ENCODE measurements at places on chromosomes 5 and 9.

DNA sequence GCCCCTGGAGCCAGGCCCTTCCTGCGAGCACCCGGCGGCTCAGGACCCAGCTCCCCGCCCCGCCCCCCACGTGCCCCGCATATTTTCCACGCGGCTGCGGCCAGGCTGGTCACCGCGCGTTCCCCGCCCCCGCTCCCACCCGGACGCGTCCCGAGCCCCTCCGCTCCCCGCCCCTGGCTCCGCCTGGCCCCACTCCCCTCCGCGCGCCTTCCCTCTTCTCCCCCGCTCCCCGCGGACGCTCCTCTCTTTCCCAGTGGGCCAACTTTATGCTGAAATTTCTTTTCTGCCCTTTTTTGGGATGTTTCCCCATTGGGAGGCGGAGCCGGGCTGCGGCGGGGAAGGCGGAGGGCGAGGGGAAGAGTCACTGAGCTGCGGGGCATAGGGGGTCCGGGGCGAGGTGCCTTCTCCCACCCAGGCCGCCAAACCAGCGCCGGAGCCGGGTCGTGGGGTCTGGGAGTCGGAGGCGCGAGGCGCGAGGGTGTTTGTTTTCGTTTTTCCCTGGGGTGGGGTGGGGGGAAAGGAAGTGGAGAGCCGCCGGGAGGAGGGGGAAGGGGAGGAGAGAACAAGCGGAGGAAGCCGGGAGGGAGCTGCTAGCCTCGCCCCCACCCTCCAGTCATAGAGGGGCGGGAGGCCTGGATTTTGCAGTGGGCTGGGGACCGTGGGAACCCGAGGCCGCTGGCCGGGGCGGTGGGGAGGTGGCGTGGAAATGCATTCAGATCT is 1.0 kb upstream of the TPM2 start:
- DNase-seq, result no peak

DNA sequence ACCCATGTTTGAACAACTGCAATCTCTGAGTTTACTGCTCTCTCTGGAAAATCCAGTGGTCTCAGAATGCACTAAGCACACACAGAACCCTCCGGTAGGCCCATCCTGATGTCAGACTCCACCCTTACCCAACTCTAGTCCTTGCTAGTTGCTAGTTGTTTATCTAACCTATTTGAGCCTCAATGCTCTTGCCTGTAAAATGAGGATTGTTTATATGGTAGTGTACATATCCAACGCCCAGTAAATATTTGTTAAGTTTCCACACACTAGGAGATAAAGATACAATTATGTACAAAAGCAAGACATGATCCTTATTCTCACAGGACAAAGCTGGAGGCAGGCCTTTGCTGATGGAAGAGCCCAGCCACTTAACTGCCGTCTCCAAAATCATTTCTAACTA is 192.2 kb downstream of the SPOCK1 start:
- DNase-seq, result no peak

DNA sequence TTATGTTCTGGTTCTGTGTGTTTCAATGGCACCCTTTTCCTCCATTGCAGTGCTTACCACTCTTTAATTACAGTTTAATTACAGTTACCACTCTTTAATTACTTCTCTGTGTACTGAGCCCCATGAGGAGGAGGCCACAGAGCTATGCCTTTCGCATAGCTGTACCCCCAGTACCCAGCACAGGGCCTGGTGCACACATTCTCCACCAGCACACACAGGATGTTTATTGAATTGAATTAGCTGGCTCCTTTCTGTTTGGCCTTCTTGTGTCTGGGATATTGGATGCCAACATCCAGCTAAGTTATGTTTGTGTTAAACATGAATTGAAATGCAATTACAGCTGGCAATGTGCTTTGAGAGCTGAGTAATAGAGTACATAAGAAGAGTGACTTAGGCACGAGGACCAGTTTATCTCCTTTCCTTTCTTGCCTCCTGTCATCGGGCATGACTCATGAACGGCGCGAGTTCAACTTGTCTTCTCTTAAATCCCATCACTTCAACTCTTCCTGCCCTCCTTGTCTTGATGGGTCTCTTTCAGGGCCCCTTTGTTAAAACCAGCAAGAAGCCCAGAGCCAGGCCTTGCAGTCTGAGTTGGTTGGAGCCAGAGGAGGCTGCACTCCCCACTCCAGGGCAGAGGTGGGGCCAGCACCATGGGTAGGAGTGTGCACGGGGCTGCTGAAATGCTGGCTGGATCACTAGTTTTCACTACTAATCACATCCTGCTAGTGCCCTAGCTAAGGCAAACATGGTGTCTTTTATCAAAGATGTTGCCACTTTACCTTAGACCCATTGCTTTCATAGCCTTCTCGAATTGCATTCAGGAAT is 37.4 kb downstream of the MVB12B start:
- DNase-seq, result no peak

- no peak for DNase-seq
These were observed 251.4 kb upstream of the TRIM32 start for GRCh38 chr9:116435706-116436105.

DNA sequence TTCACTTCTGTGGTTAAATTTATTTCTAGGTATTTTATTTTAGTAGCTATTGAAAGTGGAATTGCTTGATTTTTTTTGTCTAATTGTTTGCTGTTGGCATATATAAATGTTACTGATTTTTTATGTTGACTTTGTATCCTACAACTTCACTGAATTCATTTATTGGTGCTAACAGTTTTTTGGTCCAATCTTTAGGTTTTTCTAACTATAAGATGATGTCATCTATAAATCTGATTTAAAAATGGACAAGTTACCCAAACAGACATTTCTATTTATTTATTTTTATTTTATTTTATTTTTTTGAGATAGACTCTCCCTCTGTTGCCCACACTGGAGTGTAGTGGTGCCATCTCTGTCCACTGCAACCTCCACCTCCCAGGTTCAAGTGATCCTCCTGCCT is 162.3 kb downstream of the COX7C start:
- no peak for DNase-seq

GRCh38 chr5:17663182-17663581 is 28.9 kb downstream of the TAF11L14 start:
- DNase-seq, result no peak

DNA sequence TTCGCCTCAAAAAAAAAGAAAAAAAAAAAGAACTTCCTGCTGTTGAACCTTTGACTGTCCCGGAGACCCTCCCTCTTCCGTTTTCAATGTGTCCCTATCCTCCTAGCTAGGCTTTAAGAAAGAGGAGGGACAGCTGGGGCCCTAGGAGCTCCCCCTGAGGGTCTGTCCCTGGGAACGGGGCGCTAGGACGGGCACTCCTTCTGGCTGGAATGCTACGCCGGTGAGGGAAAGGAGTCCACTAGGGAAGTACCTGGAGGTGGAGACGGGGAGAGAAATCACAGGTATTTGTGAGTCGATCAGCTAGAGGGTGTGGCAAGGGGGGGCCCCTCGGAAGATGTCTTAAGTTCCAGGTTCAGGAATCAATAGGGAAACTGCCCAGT is 4.6 kb downstream of the SIT1 start:
- no peak for DNase-seq

- no peak for DNase-seq
These were observed 136.2 kb downstream of the FANCC start for GRCh38 chr9:95181226-95181818.

DNA sequence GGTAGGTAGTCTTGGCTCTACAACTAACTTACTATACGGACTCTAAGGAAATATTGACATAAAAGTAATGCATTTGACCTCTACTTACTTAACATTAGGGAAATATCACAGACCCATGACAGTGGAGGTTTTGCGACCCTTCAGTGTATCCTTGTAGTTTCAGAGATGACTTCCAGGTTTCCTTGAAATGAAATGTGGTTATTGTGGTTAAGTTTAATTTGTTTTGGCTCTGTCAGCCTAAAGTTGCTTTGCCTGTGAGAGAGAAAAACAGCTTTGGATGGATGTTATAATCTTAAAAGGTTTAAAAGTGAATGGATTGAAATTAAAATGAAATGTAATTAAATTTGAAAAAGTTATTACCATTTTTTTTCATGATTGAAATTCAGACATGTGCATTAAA is 42.9 kb downstream of the LRRTM2 start:
- DNase-seq, result no peak

GRCh38 chr5:66884564-66885243 is 288.5 kb downstream of the MAST4 start:
- no peak for DNase-seq

DNA sequence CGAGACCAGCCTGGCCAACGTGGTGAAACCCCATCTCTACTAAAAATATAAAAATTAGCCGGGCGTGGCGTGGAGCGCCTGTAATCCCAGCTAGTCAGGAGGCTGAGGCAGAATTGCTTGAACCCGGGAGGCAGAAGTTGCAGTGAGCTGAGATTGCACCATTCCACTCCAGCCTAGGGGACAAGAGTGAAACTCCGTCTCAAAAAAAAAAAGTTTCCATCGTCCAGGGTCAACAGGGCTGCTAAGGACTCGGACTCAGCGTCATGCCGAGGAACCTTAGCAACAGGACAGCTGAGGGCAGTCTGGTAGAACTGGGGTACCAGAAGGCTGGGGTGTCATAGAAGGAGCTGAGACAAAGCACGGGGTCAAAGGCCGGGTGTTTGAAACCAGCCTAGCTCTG is 21.7 kb downstream of the FAM78A start:
- no peak for DNase-seq

DNA sequence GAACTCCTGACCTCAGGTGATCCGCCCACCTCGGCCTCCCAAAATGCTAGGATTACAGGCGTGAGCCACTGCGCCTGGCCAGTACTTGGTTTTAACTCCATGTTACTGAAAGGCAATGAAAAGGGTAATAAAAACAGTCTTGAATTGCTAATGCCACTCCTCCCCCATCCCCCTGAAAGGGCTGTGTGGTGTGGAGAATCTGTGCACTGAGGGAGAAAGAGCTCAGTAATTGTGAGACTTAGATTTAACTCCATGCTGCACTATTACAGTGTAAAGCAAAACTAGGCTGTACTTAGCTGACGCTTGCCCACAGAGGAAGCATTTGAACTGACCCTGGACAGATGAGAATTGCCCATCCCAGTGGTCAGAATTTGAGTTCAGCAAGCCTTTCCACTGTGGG is 1662.4 kb upstream of the ACO1 start:
- no peak for DNase-seq

DNA sequence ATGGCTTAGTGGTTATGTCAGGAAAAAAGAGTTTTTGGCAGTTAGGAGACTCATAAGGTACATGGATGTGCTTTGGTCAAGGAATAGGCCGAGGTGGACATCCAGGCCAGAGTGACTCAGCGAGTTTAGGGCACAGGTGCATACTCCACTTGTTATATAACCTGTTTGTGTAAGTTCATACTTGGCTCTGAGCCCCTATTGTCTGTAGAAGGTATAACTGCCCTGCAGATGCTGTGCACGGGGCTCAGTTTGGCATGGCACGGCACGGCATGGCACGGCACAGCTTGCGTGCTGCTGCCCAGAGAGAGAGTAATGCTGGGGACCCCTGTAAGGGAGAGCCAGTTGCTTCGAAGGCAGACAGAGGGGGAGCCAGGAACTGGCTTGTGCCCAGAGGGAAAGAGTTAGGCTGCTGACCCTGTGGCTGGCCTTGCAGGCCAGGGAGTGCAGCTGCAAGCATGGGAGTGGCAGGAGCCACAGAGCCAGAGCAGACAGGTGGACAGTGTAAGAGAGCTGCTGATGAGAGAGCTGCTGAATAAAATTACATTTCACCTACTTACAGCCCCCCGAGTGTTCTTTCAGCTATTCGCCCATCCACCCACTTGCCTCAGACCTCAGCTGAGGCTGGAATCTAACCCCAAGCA is 32.2 kb downstream of the GCNT4 start:
- no peak for DNase-seq

- DNase-seq, result no peak
These were observed 54.0 kb downstream of the GPR21 start for GRCh38 chr9:123087359-123087888.

DNA sequence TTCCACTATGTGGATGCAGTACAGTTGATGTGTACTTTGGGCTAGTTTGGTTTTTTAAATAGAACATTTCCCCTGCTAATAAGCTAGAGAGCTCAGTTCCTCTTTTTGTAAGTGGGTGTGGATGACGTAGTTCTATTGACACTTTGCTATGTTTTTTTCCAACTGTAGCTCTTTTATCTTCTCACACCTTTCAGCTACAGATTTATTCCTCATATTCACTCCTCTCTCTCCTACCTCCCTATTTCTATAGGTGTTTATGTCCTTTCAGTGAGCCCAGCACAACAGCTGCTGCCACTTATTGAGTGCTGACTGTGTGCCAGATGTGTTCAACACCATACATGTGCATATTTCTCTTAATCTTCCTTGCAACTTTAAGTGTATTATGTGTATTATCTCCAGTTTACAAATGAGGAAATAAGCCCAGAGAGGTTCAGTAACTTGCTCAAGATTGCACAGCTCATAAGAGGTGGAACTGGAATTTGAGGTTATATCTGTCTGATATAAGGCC is 215.7 kb downstream of the SEMA6A start:
- DNase-seq, result no peak

DNA sequence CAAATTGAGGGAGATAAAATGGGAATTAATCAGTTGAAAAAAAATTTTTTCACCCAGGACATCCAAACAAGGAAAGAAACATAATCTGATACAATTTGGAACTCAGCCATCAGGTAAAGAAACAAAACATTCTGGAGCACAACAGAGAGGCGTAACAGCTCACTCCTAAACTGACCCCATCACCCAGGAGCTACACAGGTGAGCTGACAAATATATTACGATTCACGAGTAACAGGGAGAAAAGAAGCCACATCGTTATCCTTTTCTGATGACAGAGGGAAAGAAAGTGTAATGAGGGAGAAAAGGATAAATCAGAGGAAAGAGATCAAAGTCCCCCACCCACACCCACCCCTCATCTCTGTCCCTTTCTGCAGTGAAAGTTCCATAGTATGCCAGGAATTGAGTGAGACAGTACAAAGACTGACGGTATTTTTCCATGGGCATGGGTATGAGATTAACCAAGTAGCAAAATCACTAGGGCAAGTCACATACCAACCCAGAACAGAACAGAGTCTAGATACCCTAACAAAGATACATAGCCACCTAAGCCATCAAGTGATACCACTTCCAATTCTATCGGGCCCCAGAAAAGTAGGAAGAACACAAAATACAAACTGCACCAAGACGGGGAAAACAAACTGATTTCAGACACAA is 45.4 kb downstream of the TMEM245 start:
- DNase-seq, result no peak

- DNase-seq, result no peak
These were observed 44.9 kb upstream of the MAST4 start for GRCh38 chr5:66551338-66551737.

- no peak for DNase-seq
These were observed 3.7 kb upstream of the MRNIP start for GRCh38 chr5:179862296-179862695.

GRCh38 chr9:109641372-109641659 is 138.7 kb upstream of the PALM2AKAP2 start:
- no peak for DNase-seq

DNA sequence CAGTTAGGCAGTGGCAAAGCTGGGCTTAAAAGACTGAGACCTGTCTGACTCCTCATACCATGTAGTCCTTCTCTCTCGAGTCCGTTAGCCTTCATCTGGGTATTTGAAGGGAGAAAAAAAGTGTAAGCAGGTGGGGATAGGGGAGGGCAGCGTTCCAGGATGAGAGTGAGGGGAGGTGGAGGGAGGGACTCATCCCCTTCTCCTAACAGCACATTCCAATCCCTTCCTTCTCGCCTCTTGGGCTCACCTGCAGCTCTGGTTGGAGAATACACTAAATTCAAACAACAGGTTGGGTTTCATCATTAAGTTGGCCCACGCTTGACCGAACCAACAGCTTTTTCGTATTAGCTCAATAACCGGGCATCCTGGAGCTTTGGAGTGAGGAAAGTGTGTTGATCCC is 3.6 kb downstream of the NEURL1B start:
- DNase-seq, result no peak

GRCh38 chr5:74639807-74640449 is 600 bp downstream of the ENC1 start:
- DNase-seq, result no peak

- DNase-seq, result no peak
These were observed 188.6 kb downstream of the PARP8 start for GRCh38 chr5:50855001-50855400.

All from stimulated activated CD8-positive, alpha-beta memory T cell treated with anti-CD3 and anti-CD28 coated beads, Interleukin-15, amount 100 ng/mL, for 4 hours (primary cell).